ENCODE measurements at places on chromosomes 11 and 22. TPM values are rescaled to one million over a fixed set of nuclear protein-coding genes. Genes with fewer than 3 reads are reported as not detected.

- no peak for DNase-seq
Measured at GRCh38 chr11:11608783-11609232, 13.0 kb downstream of the GALNT18 start.

DNA sequence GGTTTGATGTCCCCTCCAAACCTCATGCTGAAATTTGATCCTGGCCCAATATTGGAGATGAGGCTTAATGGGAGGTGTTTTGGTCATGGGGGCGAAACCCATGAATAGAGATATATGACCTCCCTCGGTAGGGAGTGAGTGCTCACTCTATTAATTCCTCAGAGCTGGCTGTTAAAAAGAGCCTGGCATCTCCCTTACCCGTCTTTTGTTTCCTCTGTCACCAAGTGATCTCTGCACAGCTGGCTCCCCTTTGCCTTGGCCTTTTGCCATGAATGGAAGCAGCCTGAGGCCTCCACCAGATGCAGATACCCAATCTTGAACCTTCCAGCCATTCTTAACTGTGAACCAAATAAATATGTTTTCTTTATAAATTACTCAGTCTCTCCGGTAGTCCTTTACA is 4.5 kb upstream of the CCDC81 start:
- no peak for DNase-seq

- DNase-seq, result no peak
Measured at GRCh38 chr11:30120045-30120589, 103.3 kb upstream of the KCNA4 start.

DNA sequence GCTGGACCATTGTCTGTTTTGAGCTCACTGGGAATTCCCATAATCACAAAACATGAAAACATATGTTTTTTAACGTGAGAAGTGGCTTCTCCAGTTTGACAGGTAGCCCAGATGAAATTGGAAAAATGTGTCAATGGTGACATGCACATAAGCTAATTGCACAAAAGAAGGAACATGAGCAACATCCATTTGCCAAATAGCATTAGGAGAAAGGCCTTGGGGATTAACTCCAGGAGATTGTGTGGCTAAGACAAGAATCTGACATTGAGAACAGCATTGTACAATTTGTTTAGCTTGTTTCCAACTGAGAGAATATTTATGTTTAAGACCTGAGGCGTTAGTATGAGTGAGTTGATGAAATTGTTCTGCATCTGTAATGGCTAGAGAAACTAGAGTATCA is 147.0 kb upstream of the API5 start:
- DNase-seq, result no peak

GRCh38 chr22:27241430-27242321 is 559.9 kb downstream of the MN1 start:
- DNase-seq, result no peak

DNA sequence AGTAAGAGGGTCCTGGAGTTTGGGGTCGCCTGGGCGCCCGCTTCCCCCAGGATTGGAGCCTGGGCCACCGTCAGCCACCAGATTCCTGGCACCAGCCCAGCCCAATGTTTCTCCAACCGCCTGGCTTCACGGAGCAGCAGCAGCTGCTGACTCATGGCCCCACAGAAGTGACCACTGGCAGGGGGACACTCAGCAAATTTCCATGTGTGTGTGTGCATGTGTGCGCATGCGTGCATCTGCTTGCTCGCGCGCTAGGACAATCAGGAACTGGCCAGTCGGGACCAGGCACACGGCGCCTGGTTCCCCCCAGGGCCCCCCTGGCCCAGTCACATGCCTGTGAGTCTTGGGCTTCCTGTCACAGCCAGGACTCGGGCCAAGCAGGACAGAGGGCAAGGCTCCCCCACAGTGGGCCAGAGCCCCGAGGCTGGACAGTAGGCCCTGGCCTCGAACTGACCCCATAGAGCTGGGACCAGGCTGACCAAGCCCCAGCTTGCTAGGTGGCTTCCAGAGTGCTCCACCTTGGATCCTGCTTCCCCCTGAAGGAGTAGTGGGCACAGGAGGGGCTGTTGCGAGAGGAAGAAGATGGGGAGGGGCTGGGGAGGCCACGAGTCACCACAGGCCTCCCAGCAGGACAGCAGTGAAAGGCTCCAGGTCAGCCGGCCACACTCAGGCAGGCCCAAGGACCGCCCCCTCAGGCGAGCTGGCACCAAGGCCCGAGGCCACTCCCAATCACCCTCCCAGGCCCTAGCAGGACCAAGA is 3.2 kb downstream of the CTSD start:
- DNase-seq, result peak; percentile 79

GRCh38 chr22:39252461-39253434 is 8.0 kb upstream of the PDGFB start:
- DNase-seq, result no peak

GRCh38 chr22:19806213-19807160 is 45.9 kb downstream of the TBX1 start:
- DNase-seq, result peak; percentile 33

- DNase-seq, result no peak
Measured at GRCh38 chr11:44506375-44507016, 59.0 kb upstream of the CD82 start.

DNA sequence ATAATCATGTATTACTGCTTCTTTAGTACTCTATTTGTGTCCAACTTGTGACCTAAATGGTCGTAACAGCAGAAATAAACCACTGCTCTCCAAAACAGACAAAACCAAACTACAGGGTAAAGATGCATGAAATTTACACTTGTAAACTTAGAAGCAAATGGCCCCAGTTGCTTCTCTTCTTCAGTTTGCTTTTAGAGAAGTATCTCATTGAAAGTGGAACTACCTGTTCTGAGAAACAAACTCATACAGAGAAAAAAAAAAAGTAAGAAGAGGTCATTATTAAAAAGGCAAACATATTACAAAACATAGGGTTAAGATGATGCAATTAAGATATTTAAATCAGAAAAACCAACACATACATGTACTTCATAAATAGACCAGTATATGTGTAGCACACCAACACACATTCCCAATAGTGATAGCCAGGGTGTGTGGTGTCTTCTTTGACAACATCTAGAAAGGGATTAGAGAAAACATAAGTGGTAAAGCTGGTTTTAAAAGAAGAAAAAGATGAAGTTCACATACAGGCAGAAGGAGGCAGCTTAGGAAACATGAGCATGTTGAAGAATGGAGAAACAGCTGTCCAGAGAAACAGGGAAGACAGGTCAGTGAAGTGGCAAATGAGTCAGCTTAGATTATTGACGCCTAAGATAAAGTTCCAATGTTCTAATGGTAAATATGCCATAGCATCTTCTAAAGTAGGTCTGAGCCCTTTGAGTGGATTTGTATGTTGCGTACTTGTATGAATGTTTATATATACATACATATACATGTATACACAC is 844.7 kb upstream of the CCDC90B start:
- no peak for DNase-seq

DNA sequence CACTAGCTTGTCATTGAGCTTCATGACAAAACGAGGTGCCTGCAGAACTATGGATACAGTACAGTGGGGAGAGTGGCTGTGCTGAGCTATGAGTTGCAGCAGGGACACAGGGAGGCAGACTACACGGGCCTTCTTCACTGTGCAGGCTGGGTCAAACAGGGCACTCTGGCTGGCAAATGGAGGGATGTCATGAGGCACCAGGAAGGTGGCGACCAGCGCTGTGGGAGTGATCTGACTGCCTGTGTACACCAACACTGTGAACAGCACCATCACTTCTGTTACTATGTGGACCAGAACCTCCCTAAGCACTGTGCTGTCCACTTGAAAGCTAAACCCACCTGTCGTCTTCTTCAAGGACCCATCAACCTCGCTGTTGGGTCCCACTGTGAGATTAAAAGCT is 3.1 kb downstream of the PKDREJ start:
- DNase-seq, result no peak

DNA sequence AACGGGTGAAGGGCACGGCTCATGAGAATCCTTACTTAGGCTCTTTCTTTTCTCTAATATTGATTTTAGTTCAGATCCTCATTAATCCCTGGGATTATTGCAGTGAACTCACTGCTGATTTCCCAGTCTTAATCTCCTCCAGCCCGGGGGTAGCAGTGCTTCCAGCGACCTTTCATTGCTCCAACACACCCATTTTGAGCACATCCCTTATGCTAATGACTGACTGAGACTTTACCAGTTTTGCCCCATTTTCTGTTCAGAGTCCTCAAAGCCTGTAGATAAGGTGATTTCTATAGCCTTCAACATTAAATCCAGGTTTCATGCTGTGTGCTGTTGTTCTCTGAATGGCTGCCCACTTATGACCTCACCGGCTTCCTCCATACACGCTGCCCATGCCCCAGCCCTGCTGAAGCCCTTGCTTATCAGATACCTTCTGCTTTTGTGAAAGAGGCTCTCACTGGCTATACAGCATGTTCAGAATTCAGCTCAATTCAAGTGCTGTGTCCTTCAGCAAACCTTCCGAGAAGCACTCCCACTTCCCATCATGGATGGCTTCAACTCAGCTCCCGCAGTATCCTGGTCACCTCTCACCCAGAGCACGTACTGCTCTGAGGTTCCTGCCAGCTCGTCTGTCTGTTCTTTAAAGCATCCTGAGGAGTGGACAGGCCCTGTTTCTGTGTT is 49.0 kb downstream of the PPFIA1 start:
- DNase-seq, result no peak

GRCh38 chr11:67538306-67538705 is 15.1 kb upstream of the CABP2 start:
- DNase-seq, result no peak

- DNase-seq, result peak; percentile 44
Measured at GRCh38 chr22:38867471-38868285, 4.3 kb downstream of the CBX6 start.

The ASRGL1 gene
- 5.6 TPM for total RNA-seq

The MUC15 gene
- total RNA-seq, result not detected

The SERPING1 gene
- total RNA-seq, result 1,854 TPM

The SCGB1A1 gene
- total RNA-seq, result 2.0 TPM

The MS4A1 gene
- 0.40 TPM for total RNA-seq

All from left lobe of liver (tissue), 2 donors.